NCI-H2081 treated with DMSO at 0.1 percent for 48 hours (cell line): ENCODE measurements at places on chromosomes 2 and 18.

DNA sequence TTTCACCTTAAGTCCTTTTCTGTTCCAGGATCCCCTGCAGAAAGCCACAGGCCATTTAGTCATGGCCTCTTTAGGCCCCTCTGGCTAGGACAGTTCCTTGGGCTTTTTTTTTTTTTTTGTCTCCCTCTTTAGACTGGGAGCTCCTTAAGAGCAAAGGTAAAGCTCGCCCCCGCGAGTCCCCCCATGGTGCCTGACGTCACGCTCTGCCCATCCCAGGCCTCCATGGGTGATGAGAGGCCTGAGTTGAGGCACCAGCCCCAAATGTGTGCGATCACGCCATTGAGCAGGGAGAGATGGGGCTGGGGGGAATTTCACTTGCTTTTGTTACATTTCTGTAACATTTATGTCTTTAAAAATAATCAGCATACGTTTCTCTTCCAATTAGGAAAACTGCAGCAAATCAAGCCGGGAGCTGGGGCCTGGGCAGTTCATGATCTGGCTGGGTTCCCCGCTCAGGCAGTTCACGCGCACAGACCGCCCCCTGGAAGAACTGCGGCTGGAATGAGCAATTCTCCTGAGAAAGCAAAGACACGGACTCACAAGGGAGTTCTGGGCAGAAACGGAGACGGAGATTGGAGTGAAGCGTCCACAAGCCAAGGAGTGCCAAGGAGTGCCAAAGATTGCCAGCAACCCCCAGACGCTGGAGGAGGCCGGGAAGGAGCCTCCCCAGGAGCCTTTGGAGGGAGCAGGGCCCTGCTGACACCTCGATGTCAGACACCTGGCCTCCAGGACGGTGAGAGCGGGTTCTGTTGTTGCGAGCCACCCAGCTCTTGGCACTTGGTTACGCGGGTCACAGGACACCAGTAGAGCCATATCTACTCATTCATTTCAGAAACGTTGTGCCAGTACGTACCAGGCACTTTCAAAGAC is 108.4 kb upstream of the ODC1 start:
- no peak for DNase-seq

GRCh38 chr18:34283506-34283905 is 58.8 kb upstream of the NOL4 start:
- DNase-seq: no peak

DNA sequence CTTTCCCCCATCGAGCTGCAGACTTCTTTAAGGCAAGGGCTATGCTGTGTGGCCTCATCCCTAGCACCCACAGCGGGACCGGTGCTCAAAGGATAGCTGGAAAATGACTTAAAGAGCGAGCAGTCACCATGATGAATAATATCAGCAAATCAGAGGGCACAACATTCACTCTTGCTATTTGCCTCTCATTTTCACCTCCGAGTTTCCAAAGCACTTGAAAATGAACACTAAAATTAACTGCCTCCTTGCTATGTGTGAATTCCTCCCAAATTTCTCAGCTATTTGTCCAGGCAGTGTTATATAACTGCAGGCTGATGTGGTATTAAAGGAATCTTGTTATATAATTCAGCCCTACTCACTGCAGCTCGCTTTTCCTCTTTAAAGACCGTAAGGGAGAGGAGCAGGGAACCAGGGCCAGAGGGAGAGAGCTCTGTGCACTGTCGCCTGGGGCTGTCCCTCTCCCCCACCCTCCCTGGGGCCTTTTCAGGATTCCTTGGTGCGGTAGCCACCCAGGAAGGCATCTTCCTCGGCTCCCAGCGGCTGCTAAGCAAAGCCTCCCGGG is 1.4 kb downstream of the CYS1 start:
- DNase-seq: no peak

DNA sequence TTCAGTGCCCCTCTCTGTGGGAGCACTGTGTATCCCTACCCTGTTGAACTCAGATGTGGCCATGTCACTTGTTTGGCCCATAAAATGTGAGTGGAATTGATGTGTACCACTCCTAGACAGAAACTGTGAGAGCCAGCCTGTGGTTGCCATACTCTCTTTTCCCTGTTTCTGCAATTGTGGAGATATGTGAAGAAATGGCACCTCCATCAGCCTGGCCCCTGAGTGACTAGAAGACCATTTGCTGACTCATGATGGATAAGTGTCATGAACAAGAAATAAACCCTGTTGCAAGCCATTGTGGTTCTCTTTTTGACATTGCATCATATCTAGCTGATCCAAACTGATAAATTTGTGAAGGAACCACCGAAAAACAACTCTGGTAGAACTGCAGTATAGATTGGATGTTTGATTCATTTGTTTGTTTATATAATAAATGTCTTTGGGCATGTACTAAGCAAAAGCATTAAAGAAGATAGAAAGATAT is 214.5 kb upstream of the FBXO11 start:
- no peak for DNase-seq

DNA sequence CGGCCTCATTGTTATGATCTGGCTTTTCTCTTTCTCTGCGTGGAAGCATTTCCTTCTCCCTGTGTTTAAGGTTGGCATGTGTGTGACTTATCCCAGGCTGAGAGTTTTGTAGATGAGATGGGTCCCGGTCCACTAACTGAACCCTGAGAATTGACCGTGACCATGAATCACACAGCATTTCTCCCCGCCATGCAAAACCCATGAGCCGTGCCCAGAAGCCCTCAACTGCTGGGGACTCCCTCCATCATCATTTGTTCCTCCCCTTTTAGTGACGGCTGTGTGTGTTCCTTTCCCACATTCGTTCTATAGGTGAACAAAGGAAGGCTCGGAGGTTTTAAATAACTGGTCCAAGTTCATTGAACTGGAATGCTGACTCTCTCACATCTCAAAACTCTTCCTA is 30.1 kb upstream of the TXNDC2 start:
- no peak for DNase-seq
